CMK (cell line): ENCODE measurements at places on chromosomes 4 and X.

GRCh38 chr4:187577941-187578480, 417.6 kb upstream of the ZFP42 start:
- no peak for DNase-seq

- no peak for DNase-seq
These were observed 399.9 kb downstream of the GASK1B start for GRCh38 chr4:157772907-157773306.

DNA sequence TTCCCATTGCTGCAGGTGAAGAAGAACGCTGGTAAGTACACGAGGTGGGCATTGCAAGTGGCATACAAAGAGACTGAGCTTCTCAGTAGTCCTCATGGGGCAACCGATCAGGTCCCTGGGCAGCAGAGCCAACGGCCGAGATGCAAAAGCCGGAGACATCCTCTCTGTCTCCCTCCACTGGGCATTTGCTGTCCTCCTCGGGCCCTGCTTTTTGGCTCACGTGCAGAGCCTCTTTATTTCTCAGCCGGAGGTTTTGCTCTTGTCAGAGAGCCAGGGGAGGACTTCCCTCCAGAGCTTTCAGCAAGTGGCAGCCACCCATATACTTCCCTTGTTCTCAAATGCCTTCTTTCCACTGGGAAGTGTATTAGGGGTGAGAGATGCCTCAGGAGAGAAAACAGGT, 18.0 kb downstream of the STARD8 start:
- DNase-seq: no peak

GRCh38 chrX:16039834-16040233, 83.5 kb upstream of the GRPR start:
- no peak for DNase-seq
